ENCODE measurements at places on chromosomes 4 and X.

DNA sequence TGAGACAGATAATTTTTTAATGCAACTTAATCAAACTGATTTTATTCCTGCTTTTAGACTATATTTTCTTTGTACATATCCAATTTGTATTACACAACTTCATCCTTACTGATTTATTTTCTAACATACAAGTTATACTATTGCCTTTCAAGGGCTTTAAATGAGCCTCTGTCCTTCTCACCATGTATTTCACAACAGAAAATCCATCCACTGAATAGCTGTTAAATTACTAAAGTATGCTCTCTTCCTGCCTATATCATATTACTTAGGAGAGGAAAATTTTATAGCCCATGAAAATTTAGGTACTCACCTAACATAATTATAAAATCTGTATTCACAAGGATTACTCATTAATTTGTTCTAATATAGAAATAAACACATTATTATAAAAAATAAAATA lies 528.6 kb downstream of the ANKRD50 start:
- no peak for DNase-seq

- no peak for DNase-seq
Observed at GRCh38 chr4:114879916-114880669, 233.3 kb downstream of the NDST4 start.

DNA sequence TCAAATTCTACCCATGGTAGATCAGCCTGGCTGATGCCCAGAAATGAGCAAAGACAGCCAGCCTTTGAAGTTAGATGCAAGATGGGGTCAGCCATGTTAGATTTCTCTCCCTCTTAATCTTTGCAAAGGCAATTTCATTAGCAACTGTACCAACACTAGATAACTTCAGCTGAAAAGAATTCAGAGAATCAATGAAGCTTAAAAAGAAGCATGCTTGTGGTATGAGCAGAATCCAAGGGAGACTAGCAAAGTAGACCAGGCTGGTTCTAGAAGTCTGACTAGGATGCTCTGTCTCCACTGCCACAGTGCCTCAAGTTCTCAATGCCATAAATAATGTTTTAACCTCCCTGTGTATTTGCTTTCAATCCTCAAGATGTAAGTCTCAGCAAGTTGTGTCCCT lies 247.3 kb downstream of the SLC7A11 start:
- DNase-seq, result no peak

DNA sequence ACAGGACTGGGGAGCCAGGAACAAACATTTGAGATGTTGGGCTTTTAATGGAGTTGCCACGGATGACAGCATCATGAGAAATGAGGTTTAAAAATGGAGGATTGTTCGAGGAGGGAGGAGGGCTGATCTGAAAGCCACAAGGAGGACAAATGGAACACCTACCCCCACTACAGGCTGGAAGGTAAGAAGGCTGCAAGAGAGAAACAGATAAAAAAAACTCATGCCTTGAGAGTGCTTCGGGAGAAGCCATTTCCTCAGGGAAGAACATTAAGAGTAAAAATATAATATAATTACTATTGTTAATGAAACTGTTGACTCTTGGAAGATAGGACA lies 119.5 kb upstream of the MAP9 start:
- no peak for DNase-seq

DNA sequence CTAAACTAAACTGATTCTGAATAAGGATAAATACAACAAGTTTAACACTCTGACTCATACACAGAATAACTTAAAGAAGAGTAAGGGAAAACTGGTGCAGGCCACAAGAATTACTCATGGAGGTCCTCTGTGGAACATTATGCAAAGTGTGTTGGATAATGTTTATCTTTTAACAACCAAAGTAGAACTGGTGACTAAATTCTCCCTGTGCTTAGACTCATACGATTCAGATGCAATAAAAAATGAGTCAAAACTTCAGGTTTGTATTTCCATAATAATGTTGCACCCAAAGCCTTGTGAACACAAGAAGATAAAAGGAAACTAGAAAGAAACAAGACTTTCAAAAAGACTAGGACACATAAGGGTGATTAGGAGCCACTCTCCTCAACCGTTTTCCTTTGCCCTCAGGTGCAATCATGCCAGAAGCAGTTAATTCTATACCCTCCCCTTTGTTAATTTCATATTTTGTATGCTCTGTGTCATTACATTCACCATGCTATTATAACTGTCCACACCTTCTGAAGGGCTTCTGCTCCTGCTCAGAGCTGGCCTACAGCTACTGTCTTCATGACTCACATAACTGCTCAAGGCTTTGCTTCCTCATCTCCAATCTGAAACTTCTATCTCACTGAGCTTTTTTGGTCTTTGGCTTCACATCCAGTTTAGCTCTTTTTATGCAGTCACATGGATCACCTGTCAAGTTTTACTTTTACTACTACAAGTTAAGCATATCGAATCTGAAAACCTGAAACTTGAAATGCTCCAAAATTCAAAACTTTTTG lies 60.2 kb downstream of the KCNIP4 start:
- no peak for DNase-seq

DNA sequence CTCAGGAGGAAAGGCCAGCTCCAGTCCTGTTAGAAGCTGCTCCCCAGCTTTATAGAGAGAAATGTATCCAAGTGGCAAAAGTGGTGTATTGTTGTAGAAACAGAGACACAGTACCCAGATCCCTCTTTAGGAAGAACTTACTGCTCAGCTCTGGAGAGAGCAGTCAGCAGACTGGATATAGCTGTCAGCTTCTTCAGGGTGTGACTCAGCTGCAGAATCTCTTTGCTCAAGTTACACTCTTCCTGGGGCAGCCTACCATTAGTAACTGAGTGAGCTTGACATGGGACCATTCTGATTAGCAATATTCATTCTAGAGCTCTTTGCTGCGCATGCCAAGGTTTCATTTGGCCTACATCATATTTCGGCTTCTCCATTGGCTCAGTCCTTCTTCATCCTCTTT lies 40.5 kb downstream of the ATP1B4 start:
- DNase-seq, result no peak

- DNase-seq, result no peak
Observed at GRCh38 chr4:82215039-82215438, 158.8 kb downstream of the HNRNPD start.

DNA sequence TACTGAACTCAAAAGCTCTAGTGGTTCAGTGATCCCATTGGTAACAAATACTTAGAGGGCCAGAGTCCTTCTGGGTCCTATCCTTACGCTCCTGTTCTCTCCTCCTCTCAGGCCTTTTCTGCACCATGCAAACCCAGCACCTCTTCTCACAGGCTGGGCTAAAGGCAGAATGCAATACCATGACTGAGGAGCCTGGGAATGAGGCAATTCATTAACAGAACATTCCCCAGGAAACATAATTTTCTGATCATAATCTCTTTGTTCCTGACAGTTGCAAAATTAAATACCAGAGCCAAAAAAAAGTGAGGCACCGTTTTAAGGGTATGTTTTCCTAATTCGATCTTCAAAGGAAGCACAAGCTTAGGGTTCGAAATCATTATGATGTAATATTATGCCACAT lies 9.0 kb downstream of the SORBS2 start:
- no peak for DNase-seq

DNA sequence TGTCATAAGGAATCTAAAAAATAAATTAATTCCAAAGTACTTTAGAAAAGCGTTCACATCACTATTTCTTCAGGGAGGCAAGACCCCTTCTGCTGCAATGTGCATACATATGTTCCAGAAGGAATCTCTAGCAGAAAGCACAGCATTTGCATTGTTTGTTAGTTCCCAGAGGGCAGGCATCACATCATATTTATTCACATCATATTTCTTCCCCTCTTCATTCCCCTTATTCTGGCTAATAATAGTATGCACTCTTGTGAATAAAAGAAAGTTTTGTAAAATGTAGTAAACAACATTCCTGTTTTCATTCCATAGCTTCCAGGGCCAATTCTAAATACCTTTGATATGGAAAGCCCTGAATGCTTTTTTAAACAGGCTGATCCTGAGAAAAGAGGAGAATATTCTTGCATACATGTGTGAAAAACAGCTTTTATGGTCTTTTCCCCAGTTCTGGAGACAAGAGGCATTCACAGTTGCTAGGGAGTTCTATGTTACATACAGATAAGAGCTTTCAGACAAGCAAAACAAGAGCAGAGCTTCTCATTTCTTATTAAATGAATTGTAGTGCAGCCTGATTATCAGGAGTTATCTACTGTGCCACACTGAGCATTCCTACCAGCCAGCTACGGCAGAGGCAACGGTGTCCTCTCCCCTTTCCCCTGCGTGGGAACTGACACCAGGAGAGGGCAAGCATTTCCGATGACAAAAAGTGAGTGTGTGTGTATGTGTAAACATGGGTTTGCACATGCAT lies 15.2 kb downstream of the GATB start:
- DNase-seq, result no peak

- DNase-seq, result peak; percentile 48
Observed at GRCh38 chr4:18689308-18690115, 668.0 kb upstream of the LCORL start.

DNA sequence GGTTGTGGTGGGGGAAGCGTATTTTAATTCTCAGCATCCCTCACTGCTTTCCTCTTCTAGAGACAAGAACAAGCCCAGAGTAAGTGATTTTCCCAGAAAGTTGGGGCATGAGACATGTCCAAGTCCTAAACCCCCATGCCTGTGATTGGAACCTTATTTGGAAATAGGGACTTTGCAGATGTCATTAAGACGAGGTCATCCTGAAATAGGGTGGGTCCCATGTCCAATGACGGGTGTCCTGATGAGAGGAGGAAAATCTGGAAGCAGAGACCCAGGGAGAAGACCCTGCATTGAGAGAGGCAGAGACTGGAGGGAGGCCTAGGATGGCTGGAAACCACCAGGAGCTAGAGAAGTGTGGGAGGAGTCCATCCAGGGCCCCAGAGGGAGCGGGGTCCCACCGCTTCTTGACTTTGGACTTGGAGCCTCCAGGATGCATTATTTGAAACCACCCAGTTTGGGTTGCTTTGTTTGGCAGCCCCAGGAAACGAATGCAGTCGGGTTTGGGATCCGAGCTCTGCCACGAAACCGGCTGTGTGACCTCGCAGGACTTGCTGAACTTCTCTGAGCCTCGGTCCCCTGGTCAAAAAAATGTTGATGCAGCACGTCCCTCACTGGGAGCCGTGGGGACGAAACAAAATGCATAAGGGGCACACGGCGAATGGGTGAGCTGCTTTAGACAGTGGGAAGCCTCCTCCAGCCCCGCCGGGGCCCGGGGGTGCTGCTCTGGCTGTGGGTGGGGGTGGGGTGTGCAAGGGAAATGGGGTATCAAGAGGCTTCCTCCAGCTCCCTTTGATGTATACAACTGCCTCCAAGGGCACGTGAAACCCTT lies 113.9 kb downstream of the CPZ start:
- no peak for DNase-seq

GRCh38 chr4:168832763-168833575 lies 177.1 kb downstream of the CBR4 start:
- no peak for DNase-seq

- DNase-seq, result no peak
Observed at GRCh38 chr4:56674984-56675383, 6.1 kb downstream of the HOPX start.

DNA sequence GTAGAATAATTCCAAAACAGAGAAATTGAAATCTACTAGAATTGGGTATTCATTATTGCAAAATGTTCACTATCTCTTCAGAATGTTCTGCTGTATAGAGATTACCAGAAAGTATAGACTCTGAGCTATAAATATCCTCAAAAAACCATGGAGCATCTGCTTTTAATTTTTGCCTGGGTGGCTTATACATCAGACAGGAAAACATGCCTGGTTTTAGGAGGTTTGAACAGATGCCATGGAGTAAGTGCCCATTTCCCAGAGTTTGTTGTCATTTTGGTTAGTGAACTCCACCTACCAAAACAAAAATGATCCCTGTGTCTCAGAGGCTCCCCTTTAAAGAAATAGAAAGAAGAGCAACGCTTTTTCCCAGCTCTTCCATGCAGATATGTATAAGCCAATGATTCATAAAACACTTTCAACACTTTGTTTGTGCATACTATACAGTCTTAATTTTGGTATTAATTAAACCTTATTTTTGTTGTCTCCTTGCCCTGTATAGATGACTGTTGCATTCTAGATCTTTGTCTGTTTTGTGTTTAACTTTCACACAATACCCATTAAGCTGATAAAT lies 68.7 kb downstream of the MEPE start:
- DNase-seq, result no peak

GRCh38 chr4:73343432-73343831 lies 60.7 kb upstream of the ALB start:
- DNase-seq, result no peak

GRCh38 chr4:88753658-88754571 lies 56.3 kb upstream of the NAP1L5 start:
- no peak for DNase-seq

GRCh38 chr4:10161840-10162239 lies 45.2 kb upstream of the WDR1 start:
- DNase-seq, result peak; percentile 18

- no peak for DNase-seq
Observed at GRCh38 chrX:11509786-11510185, 155.9 kb downstream of the ARHGAP6 start.

DNA sequence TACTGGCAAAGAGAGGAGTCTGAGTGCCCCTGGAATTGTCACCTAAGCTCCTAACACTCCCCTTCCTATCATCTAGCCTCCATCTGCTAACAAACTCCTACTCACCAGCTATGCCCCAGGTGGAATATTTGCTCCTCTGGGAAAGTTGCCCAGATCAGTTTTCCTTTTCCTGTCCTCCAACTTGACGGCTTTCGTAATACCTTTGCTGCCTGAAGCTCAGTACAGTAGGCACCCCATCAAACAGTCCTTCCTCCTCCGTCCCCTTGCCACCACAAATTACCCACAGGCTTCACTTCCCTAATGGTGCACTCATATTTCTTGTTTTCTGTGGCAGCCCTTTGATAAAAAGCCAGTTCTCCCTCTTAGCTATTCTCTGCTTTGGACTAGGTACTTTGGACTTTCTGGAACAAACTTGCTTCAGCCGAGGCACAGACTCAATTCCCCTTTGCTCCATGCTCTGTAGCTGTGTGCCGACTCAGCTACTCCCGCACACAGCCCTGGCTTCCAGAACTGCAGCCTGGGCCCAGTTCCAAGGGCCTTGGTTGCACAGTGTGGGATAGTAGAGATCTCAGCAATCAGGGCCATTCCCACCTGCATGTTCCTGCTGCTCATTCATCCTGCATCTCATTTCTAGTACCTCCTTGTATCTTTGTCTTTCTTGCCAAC lies 605.1 kb downstream of the BCOR start:
- no peak for DNase-seq

Data from activated CD4-positive, alpha-beta T cell treated with anti-CD3 and anti-CD28 coated beads, Interleukin-2, amount 50 U/mL, for 48 hours (primary cell).